Endothelial cell of umbilical vein (primary cell): ENCODE measurements at places on chromosomes 5 and 9. TPM values are rescaled to one million over a fixed set of nuclear protein-coding genes. Genes with fewer than 3 reads are reported as not detected.

DNA sequence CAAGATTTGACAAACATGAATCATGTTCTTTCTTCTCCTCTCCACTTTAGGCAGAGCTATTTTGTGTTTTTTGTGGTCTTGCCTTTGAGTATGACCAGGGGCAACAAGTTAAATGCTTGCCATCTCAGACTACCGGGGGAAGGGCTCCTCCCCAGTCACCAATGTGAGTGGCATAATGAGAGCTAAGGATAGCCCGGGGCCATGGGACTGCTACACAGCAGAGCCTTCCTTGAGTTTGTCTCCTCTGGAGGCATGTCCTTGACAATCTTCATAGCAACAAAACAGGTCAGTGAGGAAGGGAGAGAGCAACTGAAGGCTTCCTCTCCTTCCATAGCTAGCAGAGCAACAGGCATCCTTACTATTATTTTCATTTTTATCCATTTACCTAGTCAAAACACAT, 299.3 kb downstream of the ENC1 start:
- H3K4me3 ChIP-seq: no peak overlapping the region
- no peak for DNase-seq
- no peaks in the 10 kb centered on the region for H3K4me1 ChIP-seq
- no peaks in the 10 kb centered on the region for H3K27me3 ChIP-seq
- H3K36me3 ChIP-seq: no peaks in the 10 kb centered on the region
- no peak overlapping the region for H3K27ac ChIP-seq

- no peak for DNase-seq
- no peaks in the 10 kb centered on the region for H3K4me1 ChIP-seq
- peaks cover 6% of the 10 kb centered on the region for H3K36me3 ChIP-seq
These were observed 132.2 kb downstream of the CDC42SE2 start for GRCh38 chr5:131396015-131396414.

Gene IL3
- not detected in 2 replicates for total RNA-seq

- H3K4me1 ChIP-seq: no peaks in the 10 kb centered on the region
- DNase-seq: no peak
- no peaks in the 10 kb centered on the region for H3K36me3 ChIP-seq
- H3K27ac ChIP-seq: no peak overlapping the region
- no peak overlapping the region for H3K4me3 ChIP-seq
These were observed 141.2 kb downstream of the PARP8 start for GRCh38 chr5:50807661-50808060.

- H3K4me1 ChIP-seq: no peaks in the 10 kb centered on the region
- H3K4me3 ChIP-seq: no peak overlapping the region
- no peaks in the 10 kb centered on the region for H3K27me3 ChIP-seq
- DNase-seq: no peak
These were observed 459.6 kb downstream of the PRELID2 start for GRCh38 chr5:145375521-145375920.

Gene LAMC3
- 0.12 and 0.38 TPM in 2 replicates for total RNA-seq

Gene FRRS1L
- total RNA-seq: 0.05 TPM in 1 of 2 replicates, not detected in the other

GRCh38 chr5:169934990-169935389, 45.3 kb downstream of the INSYN2B start:
- peaks cover 4% of the 10 kb centered on the region for H3K36me3 ChIP-seq
- H3K4me3 ChIP-seq: no peak overlapping the region
- H3K27ac ChIP-seq: no peak overlapping the region
- H3K27me3 ChIP-seq: no peaks in the 10 kb centered on the region

- DNase-seq: no peak
- no peak overlapping the region for H3K4me3 ChIP-seq
- no peak overlapping the region for H3K27ac ChIP-seq
- H3K4me1 ChIP-seq: peaks cover 4% of the 10 kb centered on the region
- H3K36me3 ChIP-seq: no peaks in the 10 kb centered on the region
- H3K27me3 ChIP-seq: no peaks in the 10 kb centered on the region
These were observed 112.0 kb upstream of the TBC1D2 start for GRCh38 chr9:98367371-98367900.

- H3K27me3 ChIP-seq: peaks cover 24% of the 10 kb centered on the region
- H3K36me3 ChIP-seq: no peaks in the 10 kb centered on the region
- H3K4me1 ChIP-seq: peaks cover 23% of the 10 kb centered on the region
- H3K27ac ChIP-seq: no peak overlapping the region
These were observed 1.1 kb upstream of the CXXC5 start for GRCh38 chr5:139646912-139647505.

Gene CDC23
- total RNA-seq: 39.4 and 41.2 TPM in 2 replicates

Gene BTF3
- total RNA-seq: 632 and 637 TPM in 2 replicates

- DNase-seq: no peak
- no peak overlapping the region for H3K4me3 ChIP-seq
- H3K4me1 ChIP-seq: no peaks in the 10 kb centered on the region
- H3K27me3 ChIP-seq: no peaks in the 10 kb centered on the region
- H3K36me3 ChIP-seq: no peaks in the 10 kb centered on the region
These were observed 150.6 kb downstream of the ARRDC3 start for GRCh38 chr5:91232523-91232922.

Gene TJP2
- total RNA-seq: 167 and 168 TPM in 2 replicates

GRCh38 chr5:142627383-142628217, 58.3 kb downstream of the FGF1 start:
- H3K36me3 ChIP-seq: no peaks in the 10 kb centered on the region
- H3K27ac ChIP-seq: no peak overlapping the region
- peaks cover 9% of the 10 kb centered on the region for H3K4me1 ChIP-seq
- peaks cover 4% of the 10 kb centered on the region for H3K27me3 ChIP-seq
- DNase-seq: no peak
- no peak overlapping the region for H3K4me3 ChIP-seq

GRCh38 chr5:140408750-140409241, 7.2 kb downstream of the ANKHD1 start:
- no peaks in the 10 kb centered on the region for H3K36me3 ChIP-seq
- no peaks in the 10 kb centered on the region for H3K27me3 ChIP-seq
- H3K27ac ChIP-seq: no peak overlapping the region
- H3K4me3 ChIP-seq: no peak overlapping the region
- no peaks in the 10 kb centered on the region for H3K4me1 ChIP-seq
- no peak for DNase-seq

DNA sequence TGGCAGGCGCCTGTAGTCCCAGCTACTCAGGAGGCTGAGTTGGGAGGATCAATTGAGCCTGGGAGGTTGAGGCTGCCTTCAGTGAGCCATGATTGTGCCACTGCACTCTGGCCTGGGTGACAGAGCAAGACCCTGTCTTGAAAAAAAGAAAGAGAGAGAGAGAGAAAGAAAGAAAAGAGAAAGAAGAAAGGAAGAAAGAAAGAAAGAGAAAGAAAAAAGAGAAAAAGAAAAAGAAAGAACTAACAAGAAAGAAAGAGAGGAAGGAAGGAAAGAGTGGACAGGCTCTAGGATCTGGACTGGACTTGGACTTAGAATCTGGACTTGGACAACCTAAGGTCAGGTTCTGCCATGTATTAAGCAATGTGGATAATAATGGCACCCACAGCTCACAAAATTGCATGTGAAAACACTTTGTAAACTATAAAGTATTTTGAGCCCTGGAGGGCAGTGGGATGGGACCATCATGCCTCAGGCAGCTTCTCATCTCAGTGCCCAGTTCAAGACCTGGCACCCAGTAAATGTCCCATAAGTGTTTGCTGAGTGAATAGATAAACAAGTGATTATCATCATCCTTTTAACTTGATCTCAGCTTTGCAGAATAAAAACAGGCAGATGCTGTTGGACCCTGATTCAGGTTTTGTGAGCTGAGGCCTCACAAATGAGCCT, 12.8 kb upstream of the PHF19 start:
- H3K27ac ChIP-seq: no peak overlapping the region
- H3K4me3 ChIP-seq: no peak overlapping the region
- H3K36me3 ChIP-seq: no peaks in the 10 kb centered on the region
- no peak for DNase-seq

- no peak overlapping the region for H3K27ac ChIP-seq
- no peak for DNase-seq
- H3K36me3 ChIP-seq: no peaks in the 10 kb centered on the region
These were observed 102.2 kb downstream of the TRIO start for GRCh38 chr5:14245132-14245925.

- no peak overlapping the region for H3K4me3 ChIP-seq
- H3K27me3 ChIP-seq: peaks cover 7% of the 10 kb centered on the region
- H3K27ac ChIP-seq: no peak overlapping the region
- no peaks in the 10 kb centered on the region for H3K4me1 ChIP-seq
- H3K36me3 ChIP-seq: no peaks in the 10 kb centered on the region
These were observed 7.0 kb upstream of the UGT3A2 start for GRCh38 chr5:36073595-36074216.

DNA sequence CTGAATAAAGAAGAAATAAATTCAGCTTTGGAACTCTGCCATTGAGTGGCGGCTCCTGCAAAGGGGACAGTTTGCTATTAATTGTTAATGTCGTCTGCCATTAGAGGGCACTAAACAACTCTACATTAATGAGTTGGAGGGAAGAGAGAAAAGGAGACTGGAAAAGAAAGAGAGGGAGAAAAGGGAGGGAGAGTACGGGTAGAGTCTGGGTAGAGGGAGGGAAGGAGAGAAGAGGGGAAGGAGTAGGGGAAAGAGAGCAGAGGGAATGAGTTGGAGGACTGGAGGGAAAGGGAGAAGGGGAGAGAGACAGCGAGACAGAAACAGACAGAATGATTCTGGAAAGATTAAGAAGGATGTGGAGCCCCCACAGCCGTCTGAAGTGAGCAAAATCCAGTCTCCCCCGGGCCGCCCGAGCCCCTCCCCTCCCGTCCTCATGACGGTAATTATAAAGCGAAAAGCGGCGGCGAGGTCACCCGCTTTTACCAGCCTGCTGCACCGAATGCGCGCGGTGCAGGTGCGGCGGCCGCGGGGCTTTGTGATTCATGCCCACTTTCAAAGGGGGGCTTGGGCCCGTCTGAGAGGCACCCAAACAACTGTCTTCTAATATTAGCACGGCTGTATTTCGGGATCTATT, 1.9 kb upstream of the FST start:
- H3K36me3 ChIP-seq: no peaks in the 10 kb centered on the region
- H3K27ac ChIP-seq: no peak overlapping the region
- H3K4me3 ChIP-seq: peak overlapping the region; percentile 36
- peak; percentile 72 for DNase-seq
- peaks cover 4% of the 10 kb centered on the region for H3K27me3 ChIP-seq

DNA sequence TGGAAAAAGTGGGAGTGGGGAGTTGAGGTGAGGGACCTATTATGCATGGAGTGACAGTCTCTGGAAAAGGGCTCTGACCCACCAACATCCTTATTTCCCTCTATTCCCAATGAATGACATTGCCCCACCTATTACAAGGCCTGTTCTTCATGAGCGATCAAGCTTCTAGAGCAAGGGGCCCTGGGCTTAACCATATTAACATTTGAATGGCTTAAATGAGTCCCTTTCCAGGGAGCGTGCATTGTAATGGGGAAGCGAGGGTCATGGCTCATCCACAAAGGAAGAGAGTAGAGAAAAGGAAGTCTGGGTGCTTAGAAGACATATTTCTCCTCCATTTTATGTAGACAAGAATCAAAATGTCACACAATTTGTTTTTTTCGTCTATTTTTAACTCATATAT, 255.5 kb downstream of the CAAP1 start:
- no peak overlapping the region for H3K4me3 ChIP-seq
- no peaks in the 10 kb centered on the region for H3K4me1 ChIP-seq
- H3K27ac ChIP-seq: no peak overlapping the region
- H3K36me3 ChIP-seq: no peaks in the 10 kb centered on the region
- DNase-seq: no peak

GRCh38 chr9:135788576-135789300, 86.8 kb downstream of the KCNT1 start:
- H3K36me3 ChIP-seq: no peaks in the 10 kb centered on the region
- H3K4me3 ChIP-seq: no peak overlapping the region

Gene RGS3
- 407 and 416 TPM in 2 replicates for total RNA-seq

Gene RASGRF2
- 4.0 and 8.2 TPM in 2 replicates for total RNA-seq
